Naive thymus-derived CD4-positive, alpha-beta T cell (primary cell): ENCODE measurements at places on chromosomes 16 and 17. TPM values are rescaled to one million over a fixed set of nuclear protein-coding genes. Genes with fewer than 3 reads are reported as not detected.

- H3K36me3 ChIP-seq: no peaks in the 10 kb centered on the region
- H3K27me3 ChIP-seq: no peaks in the 10 kb centered on the region
- no peaks in the 10 kb centered on the region for H3K4me1 ChIP-seq
- no peak overlapping the region for H3K27ac ChIP-seq
- no peak overlapping the region for H3K4me3 ChIP-seq
Measured at GRCh38 chr17:47295874-47296255, 27.9 kb upstream of the EFCAB13 start.

- no peak overlapping the region for H3K27ac ChIP-seq
- no peaks in the 10 kb centered on the region for H3K27me3 ChIP-seq
- peak overlapping the region; percentile 14 for H3K4me3 ChIP-seq
Measured at GRCh38 chr17:39026980-39027451, 59.8 kb upstream of the FBXO47 start.

DNA sequence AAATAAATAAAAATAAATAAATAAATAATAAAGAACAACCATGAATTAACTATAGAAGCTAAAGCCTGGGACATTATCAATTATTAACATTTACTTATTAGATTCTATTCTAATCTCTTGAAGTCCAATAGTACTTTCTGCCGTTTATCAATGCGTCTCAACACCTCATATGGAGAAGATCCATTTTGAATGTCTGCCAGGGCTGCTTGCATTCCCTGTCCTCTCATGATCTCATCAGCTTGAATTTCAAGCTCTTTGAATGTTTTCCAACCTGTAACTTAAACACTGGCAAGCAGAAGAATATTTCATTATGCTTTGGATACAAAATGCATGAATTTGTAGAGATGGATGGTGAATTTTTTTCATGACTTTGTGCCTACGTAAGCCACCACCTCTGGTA is 191.9 kb upstream of the ANKFN1 start:
- DNase-seq: no peak
- H3K4me3 ChIP-seq: no peak overlapping the region
- no peaks in the 10 kb centered on the region for H3K36me3 ChIP-seq
- no peaks in the 10 kb centered on the region for H3K4me1 ChIP-seq
- no peaks in the 10 kb centered on the region for H3K27me3 ChIP-seq

GRCh38 chr16:21703589-21704174 is 39.9 kb downstream of the OTOA start:
- H3K27me3 ChIP-seq: no peaks in the 10 kb centered on the region
- H3K36me3 ChIP-seq: no peaks in the 10 kb centered on the region
- H3K27ac ChIP-seq: no peak overlapping the region
- H3K4me1 ChIP-seq: peaks cover 3% of the 10 kb centered on the region
- H3K4me3 ChIP-seq: no peak overlapping the region
- DNase-seq: no peak

- H3K27me3 ChIP-seq: no peaks in the 10 kb centered on the region
- no peaks in the 10 kb centered on the region for H3K36me3 ChIP-seq
- H3K27ac ChIP-seq: peak overlapping the region; percentile 100
- DNase-seq: no peak
- H3K4me1 ChIP-seq: peaks cover 19% of the 10 kb centered on the region
Measured at GRCh38 chr17:7476494-7476893, 2.9 kb downstream of the ZBTB4 start.

DNA sequence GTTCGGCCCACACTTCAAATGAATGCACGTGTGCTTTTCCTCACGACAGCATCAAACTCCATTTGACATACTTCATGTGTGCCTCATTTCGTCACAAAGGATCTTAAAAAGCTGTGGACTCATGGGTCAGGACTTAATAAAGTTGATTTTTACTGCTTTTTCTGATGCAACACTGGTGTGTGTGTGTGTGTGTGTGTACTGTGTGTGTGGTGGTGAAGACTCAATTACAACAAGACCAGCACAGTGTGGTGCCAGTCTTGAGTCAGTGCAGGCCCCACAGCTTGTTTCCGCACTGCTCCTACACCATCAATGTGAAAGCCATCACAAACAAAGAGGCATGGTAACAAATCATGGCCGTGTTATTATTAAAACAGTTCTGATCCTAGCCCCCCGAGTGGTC is 17.7 kb downstream of the CDIP1 start:
- H3K36me3 ChIP-seq: no peaks in the 10 kb centered on the region
- H3K27me3 ChIP-seq: no peaks in the 10 kb centered on the region
- H3K27ac ChIP-seq: no peak overlapping the region
- H3K4me3 ChIP-seq: no peak overlapping the region

GRCh38 chr17:17024778-17025300 is 17.4 kb upstream of the MPRIP start:
- no peak overlapping the region for H3K4me3 ChIP-seq
- H3K36me3 ChIP-seq: no peaks in the 10 kb centered on the region
- H3K4me1 ChIP-seq: no peaks in the 10 kb centered on the region
- H3K27ac ChIP-seq: no peak overlapping the region
- no peaks in the 10 kb centered on the region for H3K27me3 ChIP-seq

DNA sequence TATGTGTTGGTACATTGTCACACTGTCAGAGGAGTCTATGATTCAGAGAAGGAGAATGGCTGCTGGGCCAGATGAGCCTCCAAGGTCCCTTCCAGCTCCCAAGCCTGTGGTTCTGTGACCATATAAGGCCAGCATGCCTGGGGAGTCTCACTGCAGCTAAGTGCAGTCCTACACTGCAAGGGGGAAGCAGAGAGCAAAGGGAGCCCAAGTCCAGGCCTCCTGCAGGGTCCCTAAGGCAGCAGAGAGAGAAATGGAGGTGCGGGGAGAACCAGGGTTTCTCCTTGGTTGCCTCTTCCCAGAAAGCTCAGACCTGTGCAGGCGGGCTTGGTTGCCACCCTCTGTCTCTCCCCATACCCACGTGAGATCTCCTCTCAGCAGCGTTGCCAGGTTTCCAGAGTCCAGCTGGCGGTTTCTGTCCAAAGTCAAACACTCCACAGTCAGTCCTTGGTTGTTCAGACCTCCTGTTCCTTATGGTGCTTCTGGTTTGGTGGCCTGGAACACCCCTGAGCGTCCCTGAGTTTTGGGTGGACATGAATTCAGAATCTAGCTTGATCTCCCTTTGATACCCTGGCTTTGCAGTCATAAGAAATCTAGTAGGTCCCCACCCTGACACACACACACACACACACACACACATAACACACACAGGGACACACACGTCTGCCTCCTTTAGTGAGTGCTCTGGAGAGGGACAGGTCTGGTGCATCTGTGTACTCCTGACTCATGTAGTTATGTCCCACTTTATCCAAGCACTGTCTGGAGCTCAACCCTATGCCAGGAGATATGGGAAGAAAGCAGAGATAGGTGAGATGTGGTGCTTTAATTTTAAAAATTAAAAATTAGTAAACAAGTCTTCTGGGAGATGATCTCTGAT is 78.8 kb downstream of the GNAO1 start:
- no peaks in the 10 kb centered on the region for H3K4me1 ChIP-seq
- H3K4me3 ChIP-seq: no peak overlapping the region
- H3K27me3 ChIP-seq: no peaks in the 10 kb centered on the region
- no peaks in the 10 kb centered on the region for H3K36me3 ChIP-seq

- H3K27ac ChIP-seq: no peak overlapping the region
- no peak overlapping the region for H3K4me3 ChIP-seq
- no peaks in the 10 kb centered on the region for H3K4me1 ChIP-seq
- H3K36me3 ChIP-seq: no peaks in the 10 kb centered on the region
- no peaks in the 10 kb centered on the region for H3K27me3 ChIP-seq
Measured at GRCh38 chr17:1953831-1954230, 71.3 kb downstream of the RTN4RL1 start.

DNA sequence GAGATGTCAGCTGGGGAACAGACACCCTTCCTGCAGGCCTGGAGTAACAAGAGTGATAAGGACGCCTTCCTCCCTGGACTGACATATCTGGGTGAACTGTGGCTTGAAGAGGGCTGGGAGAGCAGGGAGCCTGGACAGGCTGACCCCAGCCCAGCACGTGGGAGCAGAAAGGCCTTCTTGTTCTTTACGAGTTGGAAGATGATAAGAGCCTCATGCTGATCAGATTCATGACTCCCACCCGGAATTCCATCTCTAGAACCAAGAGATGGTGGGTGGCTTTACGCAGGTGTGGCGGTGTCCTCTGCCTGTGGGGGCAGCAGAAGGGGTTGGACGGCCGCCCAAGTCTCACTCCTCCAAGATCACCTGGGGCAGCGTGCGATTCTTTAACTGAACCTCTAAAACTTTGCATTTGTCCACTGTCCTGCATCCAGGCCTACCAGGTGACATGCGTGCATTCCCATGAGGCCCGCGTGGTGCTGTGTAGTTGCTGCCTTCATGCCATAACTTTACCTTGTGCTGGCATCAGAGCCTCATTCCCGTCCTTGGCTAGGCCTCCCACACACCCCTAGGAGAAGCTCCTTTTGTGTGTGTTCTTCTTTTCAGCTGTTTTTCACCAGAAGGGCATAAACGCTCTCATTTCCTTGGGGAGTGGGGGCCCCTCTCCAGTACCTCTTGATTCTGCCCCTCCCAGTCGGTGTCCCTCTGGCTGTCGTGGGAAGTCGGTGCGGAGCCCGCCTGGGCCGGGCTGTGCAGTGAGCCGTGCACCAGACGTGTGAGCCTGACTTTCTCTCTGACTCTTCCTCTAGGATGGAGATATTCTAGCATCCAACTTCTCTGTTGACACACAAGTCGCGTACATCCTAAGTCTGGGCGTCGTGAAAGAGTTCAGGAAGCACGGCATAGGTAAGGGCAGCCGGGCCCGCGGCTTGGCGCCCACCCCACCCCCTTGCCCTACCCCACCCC is 13.3 kb downstream of the C16orf90 start:
- no peak overlapping the region for H3K4me3 ChIP-seq
- no peak for DNase-seq
- peaks cover 86% of the 10 kb centered on the region for H3K36me3 ChIP-seq
- H3K4me1 ChIP-seq: no peaks in the 10 kb centered on the region
- no peak overlapping the region for H3K27ac ChIP-seq

- no peak for DNase-seq
- no peaks in the 10 kb centered on the region for H3K27me3 ChIP-seq
- no peaks in the 10 kb centered on the region for H3K4me1 ChIP-seq
- H3K27ac ChIP-seq: no peak overlapping the region
- H3K4me3 ChIP-seq: no peak overlapping the region
Measured at GRCh38 chr16:73215678-73216377, 167.9 kb upstream of the ZFHX3 start.

DNA sequence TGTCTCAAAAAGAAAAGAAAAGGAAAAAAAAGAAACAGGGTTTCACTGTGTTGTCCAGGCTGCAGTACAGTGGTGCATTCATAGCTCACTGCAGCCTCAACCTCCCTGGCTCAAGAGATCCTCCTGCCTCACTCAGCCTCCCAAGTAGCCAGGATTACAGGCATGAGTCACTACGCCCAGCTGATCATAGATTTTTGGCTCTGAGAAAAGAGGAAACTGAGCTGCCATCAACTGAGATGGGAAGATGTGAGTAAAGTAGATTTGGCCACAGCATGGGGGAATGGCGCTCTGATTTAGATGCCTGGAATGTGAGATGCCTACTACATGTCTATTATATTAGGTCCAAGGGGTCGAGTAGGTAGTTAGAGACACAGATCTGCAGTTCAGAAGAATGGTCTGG is 5.9 kb upstream of the NAGS start:
- H3K36me3 ChIP-seq: no peaks in the 10 kb centered on the region
- DNase-seq: no peak
- peaks cover 3% of the 10 kb centered on the region for H3K27me3 ChIP-seq

- no peak for DNase-seq
- no peak overlapping the region for H3K4me3 ChIP-seq
- H3K27me3 ChIP-seq: no peaks in the 10 kb centered on the region
- peaks cover 20% of the 10 kb centered on the region for H3K4me1 ChIP-seq
Measured at GRCh38 chr17:45046537-45047125, 4.8 kb downstream of the DCAKD start.

- no peaks in the 10 kb centered on the region for H3K36me3 ChIP-seq
- no peak for DNase-seq
- no peak overlapping the region for H3K27ac ChIP-seq
- no peak overlapping the region for H3K4me3 ChIP-seq
- H3K27me3 ChIP-seq: no peaks in the 10 kb centered on the region
- H3K4me1 ChIP-seq: no peaks in the 10 kb centered on the region
Measured at GRCh38 chr16:1273816-1274215, 17.9 kb downstream of the TPSD1 start.

- H3K4me1 ChIP-seq: peaks cover 23% of the 10 kb centered on the region
- no peak overlapping the region for H3K27ac ChIP-seq
- no peak for DNase-seq
- no peak overlapping the region for H3K4me3 ChIP-seq
Measured at GRCh38 chr17:48244121-48244711, 136.7 kb downstream of the SNX11 start.

GRCh38 chr17:50214976-50215760 is 13.7 kb upstream of the COL1A1 start:
- H3K27me3 ChIP-seq: no peaks in the 10 kb centered on the region
- DNase-seq: no peak
- H3K27ac ChIP-seq: no peak overlapping the region
- H3K4me1 ChIP-seq: no peaks in the 10 kb centered on the region
- H3K4me3 ChIP-seq: no peak overlapping the region

- no peaks in the 10 kb centered on the region for H3K27me3 ChIP-seq
- no peak overlapping the region for H3K27ac ChIP-seq
- DNase-seq: no peak
Measured at GRCh38 chr17:63356337-63356757, 89.8 kb downstream of the CYB561 start.

DNA sequence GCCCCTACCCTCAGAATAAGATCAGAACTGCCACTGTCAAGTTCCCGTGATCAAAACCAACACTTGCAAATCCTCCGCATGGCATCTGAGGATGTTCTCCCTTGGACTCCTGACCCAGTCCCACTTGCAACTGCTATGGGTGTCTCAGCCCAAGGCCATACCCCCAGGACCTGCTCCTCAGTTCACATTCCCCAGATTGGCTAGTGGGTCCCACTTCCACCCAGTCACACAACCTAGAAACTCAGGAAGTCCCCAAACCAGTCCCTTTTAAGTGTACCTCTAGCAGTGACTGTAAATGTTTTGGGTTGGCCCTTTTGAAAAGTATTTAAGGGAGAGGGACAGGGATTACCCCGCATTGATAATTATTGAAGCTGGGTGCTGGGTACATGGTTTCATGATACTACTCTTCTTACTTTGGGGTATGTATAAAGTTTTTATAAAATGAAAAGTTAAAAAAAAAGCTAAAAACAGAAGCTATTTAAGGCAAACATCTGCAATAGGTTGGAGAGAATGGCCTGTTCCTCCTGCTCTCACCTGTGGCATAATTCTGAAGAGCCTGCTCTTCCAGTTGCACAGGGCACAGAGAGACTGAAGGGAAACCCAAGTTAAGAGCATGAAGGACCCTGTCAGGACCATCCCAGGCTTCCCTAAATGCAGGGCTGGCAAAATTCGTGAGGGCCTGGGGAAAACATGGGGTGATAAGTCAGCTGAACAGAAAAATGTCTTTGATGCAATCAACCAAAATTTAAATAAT is 42.5 kb downstream of the ERN1 start:
- no peak for DNase-seq
- no peaks in the 10 kb centered on the region for H3K27me3 ChIP-seq
- no peaks in the 10 kb centered on the region for H3K36me3 ChIP-seq
- no peak overlapping the region for H3K27ac ChIP-seq

- no peaks in the 10 kb centered on the region for H3K36me3 ChIP-seq
- H3K27ac ChIP-seq: no peak overlapping the region
- no peak for DNase-seq
Measured at GRCh38 chr16:84535851-84536250, 31.4 kb upstream of the MEAK7 start.

SLFN5 gene
- total RNA-seq: 108 TPM

TRAPPC2L gene
- total RNA-seq: 60.1 and 64.5 TPM in 2 replicates

HP gene
- not detected for total RNA-seq

WDR59 gene
- total RNA-seq: 126 TPM

ABI3 gene
- total RNA-seq: 9.8 TPM

CLEC19A gene
- total RNA-seq: not detected

FOXN1 gene
- not detected for total RNA-seq

MYH10 gene
- 3.2 TPM for total RNA-seq

LGALS9B gene
- total RNA-seq: not detected

CD2BP2 gene
- total RNA-seq: 64.6 TPM
